ENCODE measurements at places on chromosomes 1 and 21.

DNA sequence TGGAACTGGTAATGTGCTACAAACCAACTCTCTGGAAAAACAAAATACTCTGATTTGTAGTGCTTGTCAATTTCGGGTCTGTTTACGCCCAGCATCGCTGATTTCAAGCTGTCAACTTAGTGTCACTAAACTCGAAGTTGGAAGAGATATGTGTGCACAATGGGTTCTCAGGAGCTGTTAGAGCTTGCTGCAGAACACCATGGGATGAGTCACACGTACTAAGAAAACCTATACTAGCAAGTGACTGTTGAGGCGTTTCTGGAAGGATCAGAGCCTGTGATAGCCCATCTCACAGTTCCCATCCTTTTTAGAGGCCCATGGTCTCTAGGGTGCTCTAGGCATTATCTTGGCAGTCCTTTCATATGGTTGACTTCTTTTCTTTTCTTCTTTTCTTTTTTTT, 14.3 kb downstream of the GMEB1 start:
- DNase-seq = no peak

GRCh38 chr1:193890935-193891334, 704.5 kb upstream of the B3GALT2 start:
- DNase-seq = no peak

GRCh38 chr1:39411526-39412478, 79.6 kb upstream of the BMP8A start:
- no peak for DNase-seq

GRCh38 chr1:11880911-11881748, 22.4 kb upstream of the NPPB start:
- DNase-seq = no peak

DNA sequence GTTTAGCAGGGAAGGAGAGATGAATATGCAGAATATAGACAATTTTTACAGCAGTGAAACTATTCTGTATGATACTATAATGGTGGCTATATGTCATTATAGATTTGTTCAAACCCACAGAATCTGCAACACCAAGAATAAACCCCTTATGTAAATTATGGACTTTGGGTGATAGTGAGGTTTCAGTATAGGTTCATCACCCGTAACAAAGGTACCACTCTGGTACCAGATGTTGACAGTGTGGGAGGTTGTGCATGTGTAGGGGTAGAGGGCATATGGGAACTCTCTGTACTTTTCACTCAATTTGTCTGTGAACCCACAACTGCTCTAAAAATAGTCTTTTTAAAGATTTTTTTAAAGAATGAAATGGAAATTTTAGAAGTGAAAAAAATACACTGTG, 29.9 kb upstream of the PRDX6 start:
- no peak for DNase-seq

GRCh38 chr1:27149084-27149761, 5.7 kb downstream of the SLC9A1 start:
- DNase-seq = no peak

GRCh38 chr1:89556726-89557444, 32.3 kb downstream of the LRRC8B start:
- no peak for DNase-seq

DNA sequence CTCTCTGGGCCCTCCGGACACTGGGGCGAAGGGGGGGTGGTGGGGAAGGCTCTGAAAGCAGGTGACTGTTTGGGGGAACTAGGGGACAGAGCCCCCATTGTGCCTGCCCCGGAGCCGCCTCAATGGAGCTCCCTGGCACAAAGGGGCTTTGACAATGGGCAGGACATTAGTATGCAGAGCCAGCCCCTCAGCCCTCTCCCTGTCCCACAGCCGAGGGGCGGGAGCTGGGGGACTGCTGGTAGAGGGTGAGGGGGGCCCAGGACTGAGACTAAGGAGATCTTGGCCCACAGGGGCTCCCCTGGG, 7.8 kb downstream of the KCNJ10 start:
- no peak for DNase-seq

- DNase-seq = no peak
Measured at GRCh38 chr1:202628646-202629215, 81.5 kb downstream of the SYT2 start.

DNA sequence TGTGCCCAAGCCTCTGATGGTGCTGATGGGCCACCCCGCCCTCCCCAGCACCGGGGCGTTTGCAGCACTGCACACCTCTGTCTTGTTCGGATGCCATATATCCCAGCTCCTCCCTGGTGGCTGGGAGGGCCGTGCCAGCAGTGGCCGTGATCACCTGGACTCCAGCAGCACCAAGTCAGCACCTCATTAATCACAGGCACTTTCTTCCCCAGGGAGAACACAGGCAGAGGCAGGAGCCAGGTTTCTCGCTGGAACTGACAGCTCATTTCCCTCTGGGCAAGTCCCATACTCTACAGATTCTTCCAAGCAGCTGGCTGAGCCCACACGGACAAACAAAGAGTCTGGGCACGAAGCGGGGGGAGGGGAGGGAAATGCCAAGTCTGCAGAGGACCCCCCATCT, 141.7 kb upstream of the EDN2 start:
- no peak for DNase-seq

DNA sequence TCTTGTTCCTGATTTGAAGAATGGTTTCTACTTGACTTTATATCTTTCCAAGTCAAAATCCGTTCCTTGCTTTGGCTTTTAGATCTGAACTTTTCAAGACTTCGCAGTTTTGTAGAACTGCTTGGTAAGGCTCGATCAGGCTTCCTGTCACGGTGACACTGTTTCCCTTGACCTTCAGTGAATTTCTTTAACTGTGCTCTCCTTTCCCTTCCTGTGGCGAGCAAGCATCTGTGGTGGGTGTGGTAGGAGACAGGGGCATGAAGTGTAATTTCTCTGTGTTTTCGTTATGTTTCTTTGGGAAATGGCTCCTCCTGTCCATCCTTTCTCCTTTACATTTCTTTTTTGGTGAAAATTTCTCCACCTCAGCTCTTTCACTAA, 10.4 kb downstream of the STYXL2 start:
- no peak for DNase-seq

DNA sequence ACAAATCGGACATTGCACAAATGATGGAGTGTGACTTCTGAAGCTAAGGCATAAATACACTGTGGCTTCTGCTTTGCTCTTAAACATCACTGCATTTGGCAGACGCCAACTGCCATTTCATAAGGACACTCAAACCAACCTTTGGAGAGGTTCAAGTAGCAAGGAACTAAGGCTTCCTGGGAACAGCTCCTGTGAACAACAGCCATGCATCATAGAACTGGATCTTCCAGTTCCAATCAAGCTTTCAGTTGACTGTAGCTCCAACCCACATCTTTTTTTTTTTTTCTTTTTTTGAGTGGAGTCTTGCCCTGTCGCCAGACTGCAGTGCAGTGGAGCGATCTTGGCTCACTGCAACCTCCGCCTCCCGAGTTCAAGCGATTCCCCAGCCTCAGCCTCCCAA, 10.7 kb upstream of the HUNK start:
- DNase-seq = no peak
